ENCODE measurements at places on chromosomes 7 and 10. TPM values are rescaled to one million over a fixed set of nuclear protein-coding genes. Genes with fewer than 3 reads are reported as not detected.

PRKG1 gene
- 23.0 TPM for total RNA-seq

AMZ1 gene
- 0.77 TPM for total RNA-seq

PODXL gene
- total RNA-seq = 108 TPM

C10orf105 gene
- not detected for total RNA-seq

EDRF1 gene
- total RNA-seq = 22.3 TPM

DNAJC12 gene
- total RNA-seq = not detected

LRIT1 gene
- not detected for total RNA-seq

WNT2 gene
- 13.9 TPM for total RNA-seq

TEX36 gene
- not detected for total RNA-seq

NANOS1 gene
- 0.69 TPM for total RNA-seq

DNA sequence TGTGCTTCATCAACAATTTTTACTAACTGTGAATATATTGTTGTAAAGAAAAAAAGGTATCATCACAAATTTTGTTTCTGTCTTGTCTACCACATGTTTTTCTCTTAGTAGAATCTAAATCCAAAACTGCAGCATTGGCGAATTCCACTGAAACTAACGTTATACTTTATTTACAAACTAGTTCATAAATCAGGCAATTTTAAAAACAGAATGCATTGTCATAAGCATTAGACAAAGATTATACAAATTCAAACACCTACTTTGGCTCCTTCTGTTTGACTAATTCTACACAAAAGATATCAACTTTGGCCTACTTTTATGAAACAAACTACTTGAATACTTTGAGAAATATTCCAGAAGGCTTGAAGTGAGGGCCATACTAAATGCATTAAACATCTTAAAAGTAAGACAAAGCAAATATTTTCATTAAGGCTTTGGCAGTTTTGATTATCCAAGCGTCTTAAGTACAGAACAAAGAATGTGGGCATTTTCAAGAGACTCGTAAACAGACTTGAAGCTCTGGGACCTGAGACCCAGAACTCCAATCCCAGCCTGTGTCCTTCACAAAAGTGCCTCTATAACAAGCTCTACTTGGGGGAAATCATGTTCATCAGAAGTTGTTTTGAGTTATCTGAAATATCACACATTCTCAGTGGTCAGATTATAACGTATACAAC, 81.0 kb downstream of the CPVL start:
- H3K4me3 ChIP-seq = no peak overlapping the region
- no peaks in the 10 kb centered on the region for H3K27me3 ChIP-seq
- no peaks in the 10 kb centered on the region for H3K4me1 ChIP-seq
- no peak for DNase-seq
- no peak overlapping the region for H3K27ac ChIP-seq
- no peaks in the 10 kb centered on the region for H3K36me3 ChIP-seq

DNA sequence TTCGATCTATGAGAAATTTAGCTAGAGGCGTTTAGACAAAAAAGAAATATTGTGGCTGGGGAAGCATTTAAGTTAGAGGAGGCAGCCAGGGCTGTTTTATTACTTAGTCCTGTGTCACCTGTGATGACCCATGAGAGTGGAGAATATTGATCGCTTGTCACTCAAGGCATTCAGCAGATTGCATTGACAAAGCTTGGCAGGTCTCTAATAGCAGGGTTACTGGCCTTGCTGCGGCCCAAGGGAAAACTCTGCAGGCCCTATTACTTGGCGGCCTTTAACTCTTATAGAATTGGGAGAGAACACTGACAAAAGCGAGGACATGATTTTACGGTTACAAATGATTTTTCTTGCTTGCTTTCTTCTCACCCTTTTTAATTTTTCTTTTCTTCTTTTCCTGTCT, 473.5 kb downstream of the AUTS2 start:
- no peak overlapping the region for H3K27ac ChIP-seq
- H3K4me3 ChIP-seq = no peak overlapping the region
- H3K36me3 ChIP-seq = no peaks in the 10 kb centered on the region
- DNase-seq = no peak
- H3K27me3 ChIP-seq = no peaks in the 10 kb centered on the region

GRCh38 chr10:43012578-43012977, 64.3 kb upstream of the RET start:
- H3K4me3 ChIP-seq = no peak overlapping the region
- H3K36me3 ChIP-seq = no peaks in the 10 kb centered on the region
- no peaks in the 10 kb centered on the region for H3K27me3 ChIP-seq
- no peaks in the 10 kb centered on the region for H3K4me1 ChIP-seq
- H3K27ac ChIP-seq = no peak overlapping the region
- DNase-seq = no peak

- no peaks in the 10 kb centered on the region for H3K27me3 ChIP-seq
- no peaks in the 10 kb centered on the region for H3K36me3 ChIP-seq
- no peak overlapping the region for H3K4me3 ChIP-seq
- no peaks in the 10 kb centered on the region for H3K4me1 ChIP-seq
- H3K27ac ChIP-seq = no peak overlapping the region
- DNase-seq = no peak
These were observed 44.8 kb upstream of the ORC5 start for GRCh38 chr7:104252409-104253134.

- DNase-seq = no peak
- H3K27me3 ChIP-seq = no peaks in the 10 kb centered on the region
- H3K27ac ChIP-seq = peak overlapping the region; percentile 31
- peaks cover 15% of the 10 kb centered on the region for H3K4me1 ChIP-seq
- H3K36me3 ChIP-seq = no peaks in the 10 kb centered on the region
- no peak overlapping the region for H3K4me3 ChIP-seq
These were observed 30.5 kb downstream of the CPED1 start for GRCh38 chr7:121019018-121019417.

DNA sequence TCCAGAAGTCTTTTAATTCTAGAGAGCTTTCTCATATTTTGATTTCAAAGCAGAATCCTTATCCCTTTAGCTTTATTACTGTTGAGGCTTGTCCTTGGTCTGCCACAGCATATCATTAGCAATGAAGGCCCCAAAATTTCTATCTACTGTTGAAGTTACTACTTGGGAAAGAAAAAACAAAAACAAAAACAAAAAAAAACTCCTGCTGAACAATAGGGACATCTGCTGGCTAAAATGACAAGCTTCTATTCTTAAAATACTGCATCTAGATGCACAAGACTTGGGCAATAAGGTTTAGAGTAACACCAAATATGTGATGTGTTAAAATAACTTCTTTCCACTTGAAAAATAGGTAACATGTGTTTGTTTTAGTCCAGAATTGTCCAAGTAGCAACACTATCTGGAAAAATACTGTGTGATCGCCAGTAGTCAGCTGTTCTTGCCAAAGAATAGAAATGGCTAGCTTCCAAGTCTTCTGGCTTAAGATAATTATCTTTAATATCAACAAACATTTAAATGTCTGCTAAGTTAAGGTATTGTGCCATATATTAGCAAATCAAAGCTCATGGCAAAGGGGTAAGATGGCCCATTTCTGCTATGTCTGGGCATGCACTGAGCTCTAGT, 3.8 kb upstream of the DMTF1 start:
- H3K27me3 ChIP-seq = no peaks in the 10 kb centered on the region
- H3K27ac ChIP-seq = no peak overlapping the region
- H3K4me3 ChIP-seq = no peak overlapping the region
- H3K36me3 ChIP-seq = no peaks in the 10 kb centered on the region
- peaks cover 8% of the 10 kb centered on the region for H3K4me1 ChIP-seq

DNA sequence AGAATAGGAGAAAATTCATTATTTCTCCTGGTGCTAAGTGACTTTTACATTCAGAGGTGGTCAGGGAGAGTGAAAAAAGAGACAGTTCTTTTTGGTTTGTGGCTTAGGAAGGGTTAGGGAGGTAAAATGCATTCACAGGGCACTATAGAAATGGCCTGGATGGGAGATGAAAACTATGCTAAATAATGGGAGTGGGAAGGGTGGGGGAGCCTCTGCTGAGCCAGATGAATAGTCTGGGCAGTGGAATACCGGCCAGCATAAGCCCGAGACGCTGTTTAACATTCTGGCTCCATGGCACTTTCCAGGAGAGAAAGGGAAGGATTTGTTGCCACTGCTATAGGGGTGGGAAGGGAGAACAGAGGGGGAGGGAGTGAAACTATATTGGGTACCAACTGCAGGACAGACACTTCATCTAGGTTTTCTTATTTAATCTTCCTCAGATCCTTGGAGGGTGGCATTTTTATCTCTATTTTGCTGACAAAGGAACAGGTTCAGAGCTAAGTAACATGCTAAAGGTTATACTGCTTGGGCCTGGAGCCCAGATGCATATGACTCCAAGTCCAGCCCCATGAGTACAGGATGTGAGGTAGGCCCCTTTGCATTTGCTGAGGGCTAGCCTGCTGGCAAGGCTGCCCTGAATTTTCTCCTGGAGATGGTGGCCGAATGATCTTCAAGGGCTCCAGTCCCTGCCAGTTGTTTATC, 372.4 kb downstream of the CCSER2 start:
- no peak for DNase-seq
- no peaks in the 10 kb centered on the region for H3K27me3 ChIP-seq
- H3K4me1 ChIP-seq = no peaks in the 10 kb centered on the region
- H3K4me3 ChIP-seq = no peak overlapping the region
- H3K36me3 ChIP-seq = no peaks in the 10 kb centered on the region

GRCh38 chr10:63585041-63585440, 63.8 kb downstream of the REEP3 start:
- H3K27ac ChIP-seq = no peak overlapping the region
- H3K36me3 ChIP-seq = no peaks in the 10 kb centered on the region
- H3K4me3 ChIP-seq = no peak overlapping the region
- H3K4me1 ChIP-seq = no peaks in the 10 kb centered on the region
- no peak for DNase-seq
- no peaks in the 10 kb centered on the region for H3K27me3 ChIP-seq

DNA sequence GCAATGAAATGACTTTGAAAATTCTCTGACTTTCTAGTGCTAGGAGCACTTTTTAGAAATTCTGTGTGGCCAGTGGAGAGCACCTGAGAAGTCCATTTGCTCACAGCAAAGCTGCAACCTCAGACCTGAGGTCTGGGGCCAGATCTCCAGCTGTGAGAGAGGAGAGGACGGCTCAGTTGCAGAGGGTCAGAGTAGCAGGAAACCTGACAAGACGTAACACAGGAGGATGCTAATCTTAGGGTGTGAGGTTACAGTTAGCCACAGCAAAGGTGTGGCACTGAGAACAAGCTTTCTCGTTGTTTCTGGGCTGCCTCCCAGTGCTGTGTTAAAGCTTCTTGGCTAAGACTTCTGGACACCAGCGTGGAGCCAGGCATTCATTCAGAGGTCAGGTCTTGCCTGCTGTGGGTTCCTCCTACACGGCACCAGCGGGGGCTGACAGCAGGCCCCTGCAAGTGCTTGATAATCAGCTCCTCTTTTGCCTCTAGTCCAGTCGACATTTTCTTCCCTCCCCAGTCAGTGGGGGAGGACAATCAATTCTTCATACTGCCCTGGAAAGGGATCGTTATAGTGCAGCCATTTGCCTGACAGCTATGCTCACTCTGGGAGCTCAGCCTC, 435.4 kb upstream of the DPP6 start:
- no peak for DNase-seq
- H3K36me3 ChIP-seq = no peaks in the 10 kb centered on the region
- H3K4me3 ChIP-seq = no peak overlapping the region
- no peaks in the 10 kb centered on the region for H3K27me3 ChIP-seq

GRCh38 chr10:83536426-83536825, 602.9 kb upstream of the GHITM start:
- DNase-seq = no peak
- H3K4me1 ChIP-seq = no peaks in the 10 kb centered on the region
- no peak overlapping the region for H3K27ac ChIP-seq
- H3K4me3 ChIP-seq = no peak overlapping the region
- no peaks in the 10 kb centered on the region for H3K36me3 ChIP-seq

GRCh38 chr7:5020098-5020497, 25.6 kb upstream of the RBAK start:
- no peaks in the 10 kb centered on the region for H3K4me1 ChIP-seq
- H3K27me3 ChIP-seq = no peaks in the 10 kb centered on the region
- H3K4me3 ChIP-seq = no peak overlapping the region
- no peak overlapping the region for H3K27ac ChIP-seq
- DNase-seq = no peak

GRCh38 chr10:84537447-84537931, 209.1 kb downstream of the CCSER2 start:
- H3K36me3 ChIP-seq = no peaks in the 10 kb centered on the region
- no peak overlapping the region for H3K4me3 ChIP-seq
- no peaks in the 10 kb centered on the region for H3K27me3 ChIP-seq
- no peak overlapping the region for H3K27ac ChIP-seq
- H3K4me1 ChIP-seq = peaks cover 4% of the 10 kb centered on the region

- no peaks in the 10 kb centered on the region for H3K36me3 ChIP-seq
- H3K4me3 ChIP-seq = no peak overlapping the region
- H3K27ac ChIP-seq = no peak overlapping the region
- DNase-seq = no peak
- H3K4me1 ChIP-seq = no peaks in the 10 kb centered on the region
These were observed 89.3 kb downstream of the MKI67 start for GRCh38 chr10:128036746-128037543.

All from upper lobe of left lung (tissue), 6 donors.